ENCODE measurements at places on chromosomes 13 and 19.

GRCh38 chr19:10126213-10126639 is 6.5 kb upstream of the EIF3G start:
- DNase-seq, result no peak

DNA sequence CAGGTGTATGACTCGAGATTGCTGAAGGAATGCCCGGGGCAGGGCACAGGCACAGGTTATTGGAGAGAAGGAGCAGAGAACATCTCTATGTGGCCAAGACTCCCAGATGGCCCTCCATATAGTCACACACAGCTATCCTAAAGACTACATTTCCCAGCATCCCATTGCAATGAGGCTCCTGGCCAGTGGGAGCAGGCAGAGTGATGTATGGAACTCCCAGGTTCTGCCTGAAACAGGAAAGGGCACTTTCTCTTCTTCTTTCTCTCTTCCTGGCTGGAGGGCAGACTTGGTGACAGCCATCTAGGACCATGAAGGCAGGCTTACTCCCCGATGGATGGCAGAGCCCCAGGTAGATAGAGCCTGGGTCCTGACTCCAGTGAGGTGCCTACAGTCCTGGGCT is 13.5 kb downstream of the PPP1R13L start:
- no peak for DNase-seq

DNA sequence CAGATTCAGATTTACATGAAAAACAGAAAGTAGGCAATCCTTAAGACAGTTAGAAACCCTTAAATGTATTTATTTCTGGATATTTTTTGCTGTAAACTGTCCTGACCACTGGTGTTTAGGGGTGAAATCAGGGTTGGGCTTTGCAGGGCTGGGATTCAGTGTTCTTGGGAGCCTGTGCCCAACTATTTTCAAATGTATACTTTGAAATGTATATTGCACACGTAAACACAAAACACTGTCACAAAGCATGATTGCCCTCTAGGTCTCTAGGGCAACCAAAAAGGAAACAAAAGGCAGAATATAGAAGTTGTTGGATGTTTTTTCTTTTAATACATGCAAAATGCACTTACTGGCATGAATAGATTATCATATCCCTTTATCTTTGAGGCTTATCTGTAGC is 1185.4 kb downstream of the DIAPH3 start:
- no peak for DNase-seq

- DNase-seq, result no peak
Measured at GRCh38 chr19:4972509-4973230, 3.8 kb downstream of the KDM4B start.

GRCh38 chr13:80224468-80224867 is 116.5 kb downstream of the SPRY2 start:
- no peak for DNase-seq

DNA sequence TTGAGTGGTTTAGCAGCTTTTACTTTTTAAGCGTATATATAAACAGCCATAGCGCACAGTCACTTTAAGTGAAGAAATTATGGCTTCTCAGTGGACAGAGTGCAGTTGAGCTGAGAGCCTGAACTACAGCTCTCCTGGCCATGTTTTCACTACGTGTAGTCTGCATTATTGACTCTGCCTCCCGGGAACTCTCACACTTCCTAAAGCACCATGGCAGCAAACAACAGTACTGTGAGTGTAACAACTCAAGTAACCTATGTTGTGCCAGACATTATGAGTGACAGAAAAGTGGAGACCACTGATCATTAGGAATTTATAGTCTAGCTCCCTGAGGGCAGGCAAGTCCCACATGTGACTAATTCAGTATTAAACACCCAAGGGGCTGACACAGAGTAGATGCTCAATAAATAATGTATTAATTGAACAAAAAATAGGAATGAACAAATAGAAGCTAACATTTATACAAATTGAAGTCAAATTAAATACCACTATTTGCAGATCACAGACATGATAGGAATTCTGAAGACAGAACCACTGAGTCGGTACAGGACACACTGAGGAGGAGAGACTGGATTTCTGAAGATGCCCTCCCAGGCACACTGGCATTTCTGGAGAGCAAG is 19.7 kb downstream of the EFNB2 start:
- no peak for DNase-seq

Data from NCI-H1092 treated with DMSO at 0.1 percent for 48 hours (cell line).